ENCODE measurements at places on chromosomes 7 and 10. TPM values are rescaled to one million over a fixed set of nuclear protein-coding genes. Genes with fewer than 3 reads are reported as not detected.
A peak's percentile ranks its signal among the peaks of the same experiment; 100 is the strongest.

GRCh38 chr7:83514977-83515376, 134.0 kb downstream of the SEMA3E start:
- H3K4me1 ChIP-seq: no peaks in the 10 kb centered on the region
- no peak for DNase-seq
- H3K4me3 ChIP-seq: no peak overlapping the region
- H3K36me3 ChIP-seq: no peaks in the 10 kb centered on the region

DNA sequence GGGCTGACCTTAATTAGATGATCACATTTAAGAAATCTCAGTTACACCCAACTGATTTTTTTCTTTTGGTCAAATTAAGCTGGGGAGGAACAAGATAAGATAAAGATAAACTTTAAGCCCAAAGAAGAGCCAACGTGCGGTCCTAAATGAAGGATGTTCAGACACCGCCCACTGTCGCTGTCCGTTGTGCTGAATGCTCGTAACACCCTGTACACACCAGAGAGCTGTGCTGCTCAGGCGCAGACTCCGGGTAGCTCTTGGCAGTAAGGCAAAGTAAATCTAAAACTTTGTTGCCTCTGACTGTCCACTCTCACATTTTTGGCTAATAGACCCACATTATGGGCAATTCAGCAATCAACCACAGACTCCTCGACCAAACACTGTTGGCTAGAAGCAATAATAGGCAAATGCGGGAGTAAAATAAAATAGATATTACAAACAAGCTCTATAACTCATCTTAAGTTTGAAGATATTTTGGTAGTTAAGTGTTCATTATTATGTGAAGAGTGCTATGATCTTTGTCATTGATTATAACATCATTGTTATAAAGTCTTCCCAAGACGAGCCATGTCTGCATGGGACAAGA, 57.1 kb downstream of the PLPP4 start:
- DNase-seq: peak; percentile 42
- H3K27ac ChIP-seq: no peak overlapping the region
- no peak overlapping the region for H3K4me3 ChIP-seq
- H3K36me3 ChIP-seq: no peaks in the 10 kb centered on the region

DNA sequence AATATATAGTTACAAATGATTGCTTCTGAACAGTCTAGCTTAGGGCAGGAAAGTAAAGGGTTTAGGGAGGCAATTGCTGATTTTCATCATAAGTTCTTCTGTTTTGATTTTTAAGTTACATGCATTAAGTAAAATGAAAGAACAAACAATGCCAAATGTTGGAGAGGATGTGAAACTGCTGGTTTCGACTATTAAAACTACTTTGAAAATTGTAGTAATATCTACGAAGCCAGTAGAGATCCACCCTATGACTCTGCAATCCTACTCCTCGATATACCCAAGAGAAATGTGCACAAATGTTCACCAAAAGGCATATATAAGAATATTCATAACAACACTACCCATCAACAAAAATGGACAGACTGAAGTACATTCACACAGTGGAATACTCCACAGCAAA, 24.3 kb downstream of the PDZD8 start:
- no peak overlapping the region for H3K4me3 ChIP-seq
- H3K36me3 ChIP-seq: no peaks in the 10 kb centered on the region
- H3K4me1 ChIP-seq: no peaks in the 10 kb centered on the region
- no peak overlapping the region for H3K27ac ChIP-seq

DNA sequence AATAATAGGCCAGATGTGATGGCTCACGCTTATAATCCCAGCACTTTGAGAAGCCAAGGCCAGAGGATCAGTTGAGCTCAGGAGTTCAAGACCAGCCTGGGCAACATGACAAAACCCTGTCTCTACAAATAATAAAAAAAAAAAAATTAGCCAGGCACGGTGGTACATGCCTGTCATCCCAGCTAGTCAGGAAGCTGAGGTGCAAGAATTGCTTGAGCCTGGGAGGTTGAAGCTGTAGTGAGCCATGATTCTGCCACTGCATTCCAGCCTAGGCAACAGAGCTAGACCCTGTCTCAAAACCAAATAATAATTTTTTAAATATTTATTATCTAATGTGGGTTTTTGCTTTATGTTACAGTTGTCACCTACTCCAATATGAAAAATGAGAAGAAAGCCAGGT, 178.9 kb downstream of the ADK start:
- H3K4me1 ChIP-seq: no peaks in the 10 kb centered on the region
- H3K4me3 ChIP-seq: no peak overlapping the region
- peaks cover 32% of the 10 kb centered on the region for H3K36me3 ChIP-seq
- no peak for DNase-seq

DNA sequence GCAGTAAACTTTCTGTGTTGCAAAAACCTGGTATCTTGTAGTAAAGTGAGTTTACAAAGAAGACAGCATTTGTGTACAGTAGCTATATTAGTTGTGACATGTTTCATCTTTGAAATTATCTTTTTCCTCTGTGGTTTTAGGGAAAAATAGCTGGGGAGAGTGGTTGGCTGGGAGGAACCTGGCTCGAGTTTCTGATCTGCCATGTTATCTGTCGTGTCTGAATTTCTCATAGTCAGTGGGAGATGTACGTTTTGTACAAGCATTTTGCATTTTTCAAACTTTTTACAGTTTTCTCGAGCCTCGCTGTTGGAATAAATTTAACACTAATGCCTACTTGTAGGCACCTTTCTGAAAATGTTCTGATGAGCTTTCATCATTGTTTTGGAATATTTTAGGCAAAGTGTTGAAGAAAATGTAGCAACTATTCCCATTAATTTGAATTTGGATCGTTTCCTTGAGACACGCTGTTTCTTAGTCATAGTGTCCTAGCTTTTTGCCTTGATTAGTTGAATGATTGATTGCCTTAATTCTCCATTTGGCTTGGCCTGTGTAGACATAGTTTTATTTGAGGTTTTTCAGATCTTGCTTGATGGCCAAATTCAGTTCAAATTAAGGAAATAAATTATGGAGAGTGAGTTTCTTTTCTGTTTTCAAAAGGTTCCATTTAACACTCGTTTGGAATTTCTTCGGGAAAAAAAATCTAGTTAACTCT, 65.1 kb downstream of the CAMK1D start:
- no peak overlapping the region for H3K4me3 ChIP-seq
- DNase-seq: no peak
- no peaks in the 10 kb centered on the region for H3K36me3 ChIP-seq
- H3K27me3 ChIP-seq: no peaks in the 10 kb centered on the region

DNA sequence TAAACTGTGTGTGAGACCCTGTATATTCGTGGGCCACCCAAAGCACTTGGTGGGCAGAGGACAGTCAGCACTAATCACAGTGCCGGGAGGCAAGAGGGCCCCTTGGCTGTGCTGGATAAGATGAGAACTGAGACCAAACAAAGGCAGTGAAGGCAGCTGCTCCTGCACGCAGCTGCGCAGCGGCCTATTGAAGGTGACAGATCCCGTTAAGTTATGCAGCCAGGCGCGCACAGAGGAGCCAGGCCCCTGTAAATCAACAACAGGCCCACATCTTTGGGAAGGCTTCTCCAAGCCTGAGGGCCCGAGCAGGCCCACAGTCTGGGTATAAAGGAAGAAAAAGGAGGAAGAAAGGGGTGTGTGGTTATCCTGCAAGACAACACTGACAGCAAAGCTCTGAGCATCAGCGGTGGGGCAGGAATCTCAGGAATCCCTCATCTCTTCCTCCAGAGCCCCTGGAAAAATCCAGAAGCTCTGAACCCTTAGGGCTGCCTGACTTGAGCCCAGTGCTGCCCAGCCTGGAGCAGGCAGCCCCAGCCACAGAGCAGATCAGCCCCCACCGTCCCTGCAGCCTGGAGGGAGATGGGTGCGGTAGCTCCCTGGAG, 154.2 kb downstream of the ARHGAP12 start:
- no peak for DNase-seq
- H3K27me3 ChIP-seq: no peaks in the 10 kb centered on the region
- H3K27ac ChIP-seq: no peak overlapping the region
- H3K4me3 ChIP-seq: no peak overlapping the region

CYP26C1 gene
- total RNA-seq: not detected
